ENCODE measurements at places on chromosomes 3 and 15. TPM values are rescaled to one million over a fixed set of nuclear protein-coding genes. Genes with fewer than 3 reads are reported as not detected.

Gene IGSF10
- 0.44 TPM for total RNA-seq

Gene TGM5
- total RNA-seq, result not detected

Gene TRAT1
- not detected for total RNA-seq

Gene GOLGA6L10
- total RNA-seq, result 0.42 TPM

Gene EPHB3
- total RNA-seq, result 13.8 TPM

Gene MUC4
- not detected for total RNA-seq

DNA sequence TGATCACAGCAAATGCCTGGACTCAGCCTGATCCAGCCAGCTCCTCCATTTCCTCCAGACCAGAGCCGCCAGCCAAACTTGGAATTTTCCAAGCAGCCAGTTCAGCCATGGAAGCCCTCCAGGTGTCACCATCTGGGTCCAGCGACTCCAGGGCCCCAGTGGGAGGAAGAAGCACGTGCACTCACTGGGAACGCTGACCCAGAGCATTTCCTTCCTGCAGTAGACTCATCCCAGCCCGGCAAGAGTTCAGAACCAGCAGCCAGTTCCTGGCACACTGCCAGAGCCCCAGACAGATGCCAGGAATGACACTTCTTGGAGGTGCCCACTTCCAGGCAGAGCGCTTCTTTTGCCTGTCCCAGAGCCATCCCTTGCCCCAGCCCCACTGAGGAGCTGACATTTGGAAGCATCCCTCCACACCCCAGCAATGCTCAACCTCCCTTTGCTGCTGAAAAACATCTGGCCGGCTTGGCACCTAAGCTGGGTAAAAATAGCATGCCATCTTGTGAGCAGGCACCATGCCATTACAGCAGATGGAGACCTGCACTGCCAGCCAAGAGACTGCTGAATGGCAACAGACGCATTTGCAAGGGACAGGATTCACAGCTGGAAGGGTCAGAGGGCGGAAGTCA is 460.3 kb upstream of the PROK2 start:
- no peak overlapping the region for H3K27ac ChIP-seq
- no peak overlapping the region for H3K4me3 ChIP-seq
- no peaks in the 10 kb centered on the region for H3K4me1 ChIP-seq
- no peaks in the 10 kb centered on the region for H3K27me3 ChIP-seq
- peak; percentile 23 for DNase-seq

DNA sequence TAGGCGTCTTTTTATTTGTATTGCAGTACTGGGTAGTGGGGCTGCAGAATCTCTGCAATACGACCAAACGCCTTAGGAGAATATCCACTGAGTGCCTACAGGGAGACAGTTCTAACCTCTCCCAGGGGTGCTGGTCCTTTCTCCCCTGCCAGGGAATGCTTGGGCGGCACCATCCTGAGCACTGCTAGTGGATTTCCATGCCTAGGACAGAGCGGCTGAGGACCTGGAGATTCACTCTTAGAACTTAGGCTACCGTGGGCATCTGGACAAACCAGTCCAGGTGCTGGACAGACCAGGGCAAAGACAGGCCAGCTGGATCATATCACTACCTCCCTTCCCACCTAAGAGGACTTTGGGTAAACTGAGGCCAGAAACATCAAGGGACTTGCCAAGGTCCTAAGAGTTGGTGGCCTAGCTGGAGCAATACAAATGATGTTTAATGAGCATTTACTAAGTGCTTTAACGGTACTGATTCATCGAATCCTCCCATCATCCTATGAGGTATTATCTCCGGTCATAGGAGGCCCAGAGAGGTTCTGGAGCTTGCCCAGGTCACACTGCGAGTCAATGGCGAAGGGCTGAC is 902 bp downstream of the TMEM44 start:
- no peaks in the 10 kb centered on the region for H3K4me1 ChIP-seq
- H3K27me3 ChIP-seq, result no peaks in the 10 kb centered on the region
- no peaks in the 10 kb centered on the region for H3K36me3 ChIP-seq
- DNase-seq, result no peak
- H3K4me3 ChIP-seq, result peak overlapping the region; percentile 37

GRCh38 chr3:159619341-159619885 is 369.2 kb upstream of the IL12A start:
- H3K27ac ChIP-seq, result no peak overlapping the region
- H3K27me3 ChIP-seq, result no peaks in the 10 kb centered on the region
- H3K4me1 ChIP-seq, result no peaks in the 10 kb centered on the region
- no peak for DNase-seq
- H3K36me3 ChIP-seq, result no peaks in the 10 kb centered on the region

- no peaks in the 10 kb centered on the region for H3K4me1 ChIP-seq
- peak overlapping the region; percentile 18 for H3K27ac ChIP-seq
- no peaks in the 10 kb centered on the region for H3K27me3 ChIP-seq
- no peak overlapping the region for H3K4me3 ChIP-seq
- DNase-seq, result peak; percentile 27
- no peaks in the 10 kb centered on the region for H3K36me3 ChIP-seq
These were observed 241.1 kb downstream of the ZNF621 start for GRCh38 chr3:40765884-40766283.

DNA sequence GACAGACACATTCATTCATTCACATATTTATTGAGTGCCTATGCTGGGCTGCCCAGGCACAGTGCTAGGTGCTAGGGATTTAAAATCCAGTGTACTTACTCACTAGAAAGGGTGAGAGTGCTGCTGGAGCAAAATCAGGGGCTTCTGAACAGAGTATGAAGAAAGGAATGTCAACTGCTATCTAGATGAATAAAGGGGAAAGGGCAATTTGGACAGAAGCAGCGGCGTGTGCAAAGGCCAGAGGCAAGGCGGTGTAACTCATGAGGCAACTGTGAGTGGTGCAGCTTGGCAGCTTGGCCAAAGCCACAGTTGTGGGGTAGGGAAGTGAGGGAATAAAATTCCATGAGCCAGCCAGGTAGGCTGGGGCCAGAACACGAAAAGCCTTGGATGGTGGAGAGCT is 76.7 kb downstream of the RAD18 start:
- H3K27me3 ChIP-seq, result no peaks in the 10 kb centered on the region
- no peak for DNase-seq
- no peak overlapping the region for H3K4me3 ChIP-seq
- H3K4me1 ChIP-seq, result no peaks in the 10 kb centered on the region

GRCh38 chr3:62892951-62893350 is 17.7 kb upstream of the CADPS start:
- H3K27ac ChIP-seq, result no peak overlapping the region
- H3K4me3 ChIP-seq, result no peak overlapping the region
- H3K36me3 ChIP-seq, result no peaks in the 10 kb centered on the region

DNA sequence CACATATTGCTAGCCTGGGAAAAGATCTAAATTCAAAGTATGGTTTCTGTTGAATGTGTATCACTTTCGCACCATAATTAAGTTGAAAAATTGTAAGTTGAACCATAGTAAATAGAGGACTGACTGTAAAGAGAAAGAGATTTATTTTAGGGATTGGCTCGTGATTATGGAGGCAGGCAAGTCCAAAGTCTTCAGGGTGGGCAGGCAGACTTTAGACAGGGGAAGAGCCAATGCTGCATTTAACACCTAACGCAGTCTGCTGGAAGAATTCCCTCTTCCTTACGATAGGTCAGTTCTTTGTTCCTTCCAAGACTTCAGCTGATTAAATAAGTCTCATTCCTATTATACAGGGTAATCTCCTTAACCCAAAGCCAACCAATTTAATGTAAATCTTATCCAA is 15.8 kb downstream of the C3orf85 start:
- H3K4me1 ChIP-seq, result no peaks in the 10 kb centered on the region
- no peaks in the 10 kb centered on the region for H3K36me3 ChIP-seq
- no peak overlapping the region for H3K4me3 ChIP-seq

DNA sequence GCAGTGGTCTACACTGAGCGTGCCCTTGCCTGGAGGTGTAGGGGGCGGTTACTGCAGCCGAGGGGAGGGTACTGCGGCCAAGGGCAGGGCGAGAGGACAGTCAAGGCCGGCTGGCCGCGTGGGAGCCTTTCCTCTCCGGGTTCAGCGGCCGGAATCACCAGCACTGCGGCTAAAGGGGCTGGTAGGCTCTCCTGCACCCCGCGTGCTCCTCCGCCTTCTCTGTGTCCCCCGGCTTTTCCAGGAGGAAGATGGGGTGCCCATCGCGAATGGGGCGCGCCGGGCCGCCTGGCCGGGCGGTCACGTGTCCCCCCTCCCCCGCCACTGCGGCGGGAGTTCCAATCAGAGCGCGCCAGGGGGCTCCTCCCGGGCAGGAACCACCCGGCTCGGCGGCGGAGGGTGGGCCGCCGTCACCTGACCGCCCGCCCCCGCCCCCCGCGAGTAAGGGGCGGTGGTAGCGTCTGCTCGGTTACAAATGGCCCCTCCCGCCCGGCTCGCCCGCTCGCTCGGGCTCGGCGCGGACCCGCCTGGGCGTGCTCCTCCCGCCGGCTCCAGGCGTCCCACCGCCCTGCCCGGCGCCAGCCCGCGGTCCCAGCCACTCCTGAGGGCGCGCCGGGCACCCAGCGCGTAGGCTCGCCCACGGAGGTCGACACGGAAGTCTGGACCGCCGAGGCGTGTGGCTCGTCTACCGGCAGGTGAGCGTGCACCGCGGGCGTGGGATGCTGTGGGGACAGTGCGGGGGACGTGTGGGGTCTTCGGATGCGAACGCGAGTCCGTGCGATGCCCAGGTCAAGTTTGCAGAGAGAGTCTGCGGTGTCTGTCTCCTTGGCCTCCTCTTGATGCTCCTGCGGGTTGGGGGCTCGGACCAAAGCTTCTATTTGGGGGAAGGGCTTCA is 242.6 kb upstream of the TOPAZ1 start:
- no peaks in the 10 kb centered on the region for H3K27me3 ChIP-seq
- H3K4me1 ChIP-seq, result peaks cover 56% of the 10 kb centered on the region
- no peaks in the 10 kb centered on the region for H3K36me3 ChIP-seq
- peak overlapping the region; percentile 33 for H3K27ac ChIP-seq
- DNase-seq, result no peak

- H3K4me1 ChIP-seq, result no peaks in the 10 kb centered on the region
- H3K27me3 ChIP-seq, result no peaks in the 10 kb centered on the region
- H3K27ac ChIP-seq, result no peak overlapping the region
- DNase-seq, result no peak
- no peaks in the 10 kb centered on the region for H3K36me3 ChIP-seq
These were observed 853.7 kb downstream of the MCTP2 start for GRCh38 chr15:95085056-95085455.

DNA sequence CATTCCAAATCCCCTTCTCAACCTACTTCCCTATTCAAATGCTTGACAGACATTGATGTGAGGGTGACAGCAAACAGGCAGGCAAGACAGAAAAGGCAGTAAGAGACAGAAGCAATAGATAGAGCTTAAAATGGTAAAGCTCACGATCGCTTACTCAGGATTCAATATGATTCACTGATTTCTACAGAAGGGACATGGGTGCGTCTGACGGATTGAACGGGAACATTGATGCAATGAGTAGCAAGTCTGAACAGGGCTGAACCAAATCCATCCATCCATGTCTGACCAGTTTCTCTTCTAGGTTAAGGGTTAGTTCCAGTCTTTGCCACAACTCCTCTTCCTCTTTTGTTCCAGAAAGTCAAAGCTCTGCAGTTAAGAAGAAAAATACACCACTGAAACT is 35.1 kb downstream of the P2RY1 start:
- no peaks in the 10 kb centered on the region for H3K36me3 ChIP-seq
- no peak overlapping the region for H3K27ac ChIP-seq
- H3K4me3 ChIP-seq, result no peak overlapping the region
- no peak for DNase-seq

DNA sequence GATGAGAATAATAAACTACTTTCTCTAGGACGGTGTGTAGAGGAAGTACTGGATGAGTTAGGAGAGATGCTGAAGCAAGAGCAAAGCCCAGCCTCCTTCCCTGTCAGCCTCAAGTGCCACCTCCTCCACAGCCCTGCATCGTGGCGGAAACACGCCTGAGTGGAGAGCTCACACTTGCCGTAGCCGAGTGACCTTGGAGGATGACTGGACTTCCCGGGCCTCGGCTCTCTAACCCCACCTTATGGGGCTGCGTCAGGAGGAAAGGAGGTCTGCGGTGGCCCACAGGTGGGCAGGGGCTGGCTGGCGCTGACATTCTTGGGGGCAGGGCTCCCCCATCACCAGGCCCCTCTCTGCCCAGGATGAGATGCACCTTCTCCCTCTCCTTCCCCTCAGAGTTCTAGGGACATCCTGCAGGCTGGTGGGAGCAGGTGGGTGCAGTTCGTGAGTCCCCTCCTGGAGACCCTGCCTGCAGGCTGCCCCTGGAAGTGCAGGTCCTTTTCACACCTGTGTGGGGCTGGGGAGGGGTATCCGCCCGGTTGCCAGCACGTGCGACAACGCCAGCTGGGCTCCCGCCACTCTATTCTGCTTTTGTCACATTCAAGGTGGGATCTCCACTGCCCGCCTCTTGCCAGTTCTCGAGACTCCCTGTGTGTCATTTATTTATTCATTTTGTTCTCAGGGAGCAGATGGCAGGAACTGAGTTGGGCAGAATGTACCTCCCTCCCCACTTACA is 175.2 kb downstream of the MEGF11 start:
- no peaks in the 10 kb centered on the region for H3K27me3 ChIP-seq
- H3K36me3 ChIP-seq, result no peaks in the 10 kb centered on the region
- H3K27ac ChIP-seq, result no peak overlapping the region
- no peaks in the 10 kb centered on the region for H3K4me1 ChIP-seq
- DNase-seq, result no peak

- H3K27ac ChIP-seq, result no peak overlapping the region
- H3K27me3 ChIP-seq, result no peaks in the 10 kb centered on the region
- no peaks in the 10 kb centered on the region for H3K4me1 ChIP-seq
- H3K36me3 ChIP-seq, result no peaks in the 10 kb centered on the region
These were observed 317.8 kb downstream of the SHQ1 start for GRCh38 chr3:72530426-72530825.

DNA sequence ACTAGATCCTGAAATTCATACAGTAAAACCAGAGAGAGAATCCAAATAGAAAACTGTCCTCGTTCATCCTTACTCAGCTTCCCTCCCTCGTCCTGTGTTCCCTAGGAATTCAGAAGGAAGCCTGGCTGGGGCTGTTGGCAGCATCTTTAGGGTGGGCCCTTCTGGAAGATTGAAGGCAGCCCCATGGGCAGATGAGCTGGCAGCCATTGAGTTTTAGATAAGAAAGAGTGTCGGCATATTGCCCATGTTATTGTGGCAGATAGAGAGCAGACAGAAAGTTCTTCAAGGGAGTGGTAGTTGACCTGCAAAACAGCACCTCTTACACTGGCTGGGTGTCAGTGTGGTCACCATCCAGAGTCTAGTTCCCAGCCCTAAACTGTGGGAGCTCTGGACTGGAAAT is 23.5 kb downstream of the TMOD2 start:
- H3K4me3 ChIP-seq, result no peak overlapping the region
- no peaks in the 10 kb centered on the region for H3K4me1 ChIP-seq

GRCh38 chr15:48421362-48421761 is 90.1 kb downstream of the DUT start:
- no peak overlapping the region for H3K27ac ChIP-seq
- H3K4me3 ChIP-seq, result no peak overlapping the region
- no peaks in the 10 kb centered on the region for H3K4me1 ChIP-seq

Measured in tibial nerve (tissue), 4 donors.